Stimulated activated CD4-positive, alpha-beta T cell treated with anti-CD3 and anti-CD28 coated beads, Interleukin-1b, Interleukin-23, amount 100 ng/mL, for 1 hour (primary cell): ENCODE measurements at places on chromosomes 11 and 22.

DNA sequence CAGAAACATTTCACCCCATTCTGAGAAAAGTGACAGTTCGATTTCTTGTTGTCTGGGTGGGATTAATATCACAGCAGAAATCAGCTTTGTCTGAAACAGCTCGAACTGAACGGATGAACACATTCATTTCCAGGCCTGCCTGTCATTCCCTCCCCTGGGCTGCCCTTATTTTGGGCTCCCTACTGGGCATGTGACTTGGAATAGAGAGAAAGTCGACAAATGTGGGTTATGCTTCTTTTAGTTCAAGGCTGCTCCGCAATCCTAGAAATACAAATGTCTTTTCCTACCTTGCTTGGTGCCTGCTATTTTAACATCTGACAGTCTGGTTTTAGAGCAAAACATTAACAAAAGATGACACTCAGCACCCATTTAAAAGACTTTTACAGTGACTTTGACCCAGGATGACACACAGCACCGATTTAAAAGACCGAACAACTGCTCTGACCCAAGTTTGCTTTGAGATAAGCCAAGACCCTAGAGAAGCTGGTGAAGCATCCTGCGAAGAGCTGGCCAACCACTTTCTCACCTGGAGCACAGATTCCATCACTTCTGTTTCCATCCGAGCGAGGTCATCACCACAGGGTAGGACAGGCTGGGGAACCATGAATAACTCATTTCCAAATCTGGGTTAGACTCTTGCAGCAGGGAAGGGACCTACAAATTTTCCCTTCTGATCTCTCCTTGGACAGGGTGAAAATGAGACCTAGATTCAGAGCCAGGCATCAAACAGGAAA, 13.1 kb downstream of the CLMP start:
- DNase-seq = no peak

- no peak for DNase-seq
Measured at GRCh38 chr22:41229730-41230400, 10.9 kb downstream of the CHADL start.

DNA sequence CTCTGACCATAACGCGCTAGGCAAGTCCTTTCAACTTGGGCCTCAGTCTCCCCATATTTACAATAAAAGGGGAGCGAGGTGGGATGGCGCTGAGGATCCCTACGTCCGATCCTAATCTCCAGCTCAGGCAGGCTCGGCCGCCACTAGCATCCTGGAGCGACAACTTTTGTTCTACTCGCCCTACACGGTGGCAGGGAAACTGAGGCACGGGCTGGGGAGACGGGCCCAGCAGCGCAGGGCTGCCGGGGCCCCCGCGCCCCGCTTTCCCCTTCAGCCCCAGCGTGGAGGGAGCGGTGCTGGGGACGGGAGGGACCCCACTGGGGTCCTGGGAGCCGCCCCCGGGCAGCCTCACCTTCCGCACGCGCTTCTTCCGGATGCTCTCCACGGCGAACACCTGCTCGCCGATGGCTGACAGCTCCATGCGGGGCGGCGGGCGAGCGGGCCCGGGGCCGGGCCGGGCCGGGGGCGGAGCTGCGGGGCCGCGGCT, 413 bp downstream of the CBX7 start:
- DNase-seq = no peak

DNA sequence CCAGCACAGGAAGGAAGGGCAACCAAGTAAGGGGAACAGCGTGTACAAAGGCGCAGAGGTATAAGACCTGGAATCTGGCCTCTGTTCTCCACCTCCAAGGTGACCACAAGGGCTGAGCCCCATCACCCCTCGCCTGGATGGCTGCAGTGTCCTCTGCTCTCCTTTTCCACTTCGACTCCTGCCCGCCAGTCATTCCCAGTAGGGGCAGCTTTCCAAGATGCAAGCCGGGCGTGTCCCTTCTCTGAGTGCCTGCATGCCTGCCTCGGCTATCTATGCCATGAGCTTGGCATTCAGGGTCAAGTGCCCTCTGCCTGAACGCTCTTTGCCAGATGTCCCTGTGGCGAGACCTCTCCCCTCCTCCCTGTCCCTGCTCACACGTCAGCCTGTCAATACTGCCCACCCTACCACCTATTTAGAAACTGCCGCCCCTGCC, 17.0 kb downstream of the FADS3 start:
- DNase-seq = no peak

DNA sequence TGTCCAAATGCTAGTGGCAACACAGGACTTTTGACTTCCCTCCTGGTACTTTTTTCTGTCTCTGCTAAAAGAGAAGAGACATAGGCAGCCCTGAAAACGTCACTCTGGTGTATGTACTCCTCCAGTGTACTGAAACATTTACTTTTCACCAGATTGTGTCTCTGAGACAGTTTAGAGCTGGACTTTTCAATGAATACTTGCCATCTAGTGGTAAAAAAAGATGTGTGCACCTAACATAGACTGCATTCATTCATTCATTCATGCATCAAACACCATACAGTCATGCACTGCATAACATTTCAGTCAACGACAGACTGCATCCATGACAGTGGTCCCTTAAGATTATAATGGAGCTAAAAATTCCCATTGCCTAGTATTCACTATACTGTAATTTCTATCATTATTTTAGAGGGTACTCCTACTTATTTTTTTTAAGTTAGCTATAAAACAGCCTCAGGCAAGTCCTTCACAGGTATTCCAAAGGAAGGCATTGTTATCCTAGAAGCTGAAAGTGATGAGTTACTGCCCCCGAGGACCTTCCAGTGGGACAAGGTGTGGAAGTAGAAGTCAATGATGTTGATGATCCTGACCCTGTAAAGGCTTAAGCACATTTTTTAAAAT, 186.2 kb downstream of the SPON1 start:
- no peak for DNase-seq

DNA sequence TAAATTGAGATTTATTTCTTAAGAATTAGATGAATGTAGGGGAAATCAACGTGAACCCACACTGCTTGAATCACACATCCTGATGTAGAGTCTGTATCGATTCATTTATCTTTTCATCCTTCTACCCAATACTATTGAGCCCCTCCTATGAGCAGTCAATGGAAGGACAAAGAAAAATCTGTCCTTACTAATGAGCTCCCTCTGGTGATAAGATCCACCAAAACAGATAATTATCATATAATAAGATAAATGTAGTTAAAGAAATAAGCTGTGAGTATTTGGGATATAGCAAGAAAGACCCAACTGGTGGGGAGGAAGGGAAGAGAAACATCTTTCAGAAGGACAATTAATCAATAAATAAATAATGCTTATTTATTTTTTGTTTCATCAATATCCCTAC, 385.1 kb upstream of the CCDC90B start:
- no peak for DNase-seq

GRCh38 chr11:126722006-126722736, 278.4 kb downstream of the KIRREL3 start:
- DNase-seq = no peak

DNA sequence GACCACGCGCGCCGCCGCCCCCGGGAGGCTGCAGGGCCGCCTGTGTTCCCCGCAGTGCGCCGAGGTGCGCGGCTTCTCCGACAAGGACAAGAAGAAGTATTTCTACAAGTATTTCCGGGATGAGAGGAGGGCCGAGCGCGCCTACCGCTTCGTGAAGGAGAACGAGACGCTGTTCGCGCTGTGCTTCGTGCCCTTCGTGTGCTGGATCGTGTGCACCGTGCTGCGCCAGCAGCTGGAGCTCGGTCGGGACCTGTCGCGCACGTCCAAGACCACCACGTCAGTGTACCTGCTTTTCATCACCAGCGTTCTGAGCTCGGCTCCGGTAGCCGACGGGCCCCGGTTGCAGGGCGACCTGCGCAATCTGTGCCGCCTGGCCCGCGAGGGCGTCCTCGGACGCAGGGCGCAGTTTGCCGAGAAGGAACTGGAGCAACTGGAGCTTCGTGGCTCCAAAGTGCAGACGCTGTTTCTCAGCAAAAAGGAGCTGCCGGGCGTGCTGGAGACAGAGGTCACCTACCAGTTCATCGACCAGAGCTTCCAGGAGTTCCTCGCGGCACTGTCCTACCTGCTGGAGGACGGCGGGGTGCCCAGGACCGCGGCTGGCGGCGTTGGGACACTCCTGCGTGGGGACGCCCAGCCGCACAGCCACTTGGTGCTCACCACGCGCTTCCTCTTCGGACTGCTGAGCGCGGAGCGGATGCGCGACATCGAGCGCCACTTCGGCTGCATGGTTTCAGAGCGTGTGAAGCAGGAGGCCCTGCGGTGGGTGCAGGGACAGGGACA, 2.7 kb downstream of the NLRP6 start:
- DNase-seq = no peak

DNA sequence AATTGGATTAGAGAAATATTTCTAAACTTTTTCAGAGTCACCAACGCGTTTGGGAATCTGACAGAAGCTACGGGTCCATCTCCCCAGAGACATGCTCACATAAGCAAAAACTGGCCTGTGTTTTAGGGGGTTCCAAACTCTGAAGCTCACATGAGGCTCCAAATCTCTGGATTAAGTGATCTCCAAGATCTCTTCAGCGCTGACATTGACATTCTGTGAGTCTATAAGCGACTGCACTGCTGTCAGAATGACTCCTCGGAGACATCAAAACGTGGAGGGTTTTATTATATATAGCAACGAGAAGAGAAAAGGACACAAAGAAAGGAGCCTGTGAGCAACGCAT, 642 bp upstream of the SIK2 start:
- no peak for DNase-seq
